ENCODE measurements at places on chromosomes 12 and 14.

- DNase-seq, result no peak
Measured at GRCh38 chr14:51824191-51824590, 36.2 kb upstream of the GNG2 start.

GRCh38 chr12:128818065-128819022, 5.4 kb downstream of the SLC15A4 start:
- DNase-seq, result no peak

DNA sequence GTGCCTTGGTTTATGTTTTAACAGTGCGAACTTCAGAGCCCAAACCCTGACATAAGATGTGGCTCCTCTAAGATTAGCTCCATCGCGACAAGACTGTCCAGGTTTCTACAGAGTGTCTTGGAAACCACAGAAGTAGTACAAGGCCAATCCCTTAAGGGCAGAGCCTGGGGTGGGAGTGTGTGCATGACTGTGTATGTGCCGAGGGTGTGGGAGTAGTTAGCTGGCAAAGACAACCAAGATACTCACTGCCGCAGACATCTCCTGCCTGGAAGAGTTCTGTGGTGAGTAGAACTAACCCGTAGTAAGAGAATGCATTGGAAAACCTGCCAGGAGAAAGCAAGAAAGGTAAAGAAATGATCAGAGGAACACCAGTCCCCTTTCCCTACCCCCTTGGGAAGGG, 54.1 kb downstream of the DAO start:
- no peak for DNase-seq

- DNase-seq, result peak; percentile 94
Measured at GRCh38 chr14:97458661-97459579, 661.7 kb downstream of the VRK1 start.

DNA sequence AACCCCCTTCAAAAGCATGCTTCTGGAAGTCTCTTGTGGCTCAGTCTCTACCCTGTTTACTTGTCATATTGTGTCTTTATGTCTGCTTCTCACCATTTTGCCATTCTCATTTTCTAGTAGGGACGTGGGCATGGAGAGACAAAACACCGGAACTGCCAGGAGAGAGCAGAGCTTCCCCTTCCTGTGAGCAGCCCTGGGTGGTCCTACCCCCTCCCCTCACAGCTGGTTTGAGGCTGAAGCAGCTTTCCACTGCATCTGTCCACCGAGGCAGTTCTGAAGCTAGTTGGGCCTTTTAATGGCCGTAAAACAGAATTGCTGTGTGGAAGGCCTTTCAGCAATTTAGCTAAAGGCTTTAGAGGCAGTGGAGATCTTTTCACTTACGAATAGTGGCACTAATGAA, 77.0 kb downstream of the PELI2 start:
- DNase-seq, result no peak

DNA sequence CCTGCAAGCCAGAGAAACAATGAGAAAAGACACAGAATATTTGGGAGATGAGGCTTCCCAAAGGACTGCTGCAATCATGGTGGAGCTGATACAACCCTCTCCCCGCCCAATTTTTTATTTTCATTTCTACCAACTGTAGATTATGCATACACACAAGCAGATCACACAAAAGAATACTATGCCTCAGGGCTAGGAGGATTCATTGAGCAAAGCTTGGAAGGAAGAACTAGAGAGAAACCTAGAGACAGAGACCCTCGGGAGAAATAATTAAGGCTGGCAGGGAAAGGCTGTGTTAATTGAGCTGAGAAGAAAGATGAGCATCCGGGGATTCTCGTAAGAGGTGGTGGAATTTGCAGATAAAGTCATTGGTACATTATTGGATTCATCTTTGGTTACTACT, 9.9 kb upstream of the WNT5B start:
- no peak for DNase-seq

DNA sequence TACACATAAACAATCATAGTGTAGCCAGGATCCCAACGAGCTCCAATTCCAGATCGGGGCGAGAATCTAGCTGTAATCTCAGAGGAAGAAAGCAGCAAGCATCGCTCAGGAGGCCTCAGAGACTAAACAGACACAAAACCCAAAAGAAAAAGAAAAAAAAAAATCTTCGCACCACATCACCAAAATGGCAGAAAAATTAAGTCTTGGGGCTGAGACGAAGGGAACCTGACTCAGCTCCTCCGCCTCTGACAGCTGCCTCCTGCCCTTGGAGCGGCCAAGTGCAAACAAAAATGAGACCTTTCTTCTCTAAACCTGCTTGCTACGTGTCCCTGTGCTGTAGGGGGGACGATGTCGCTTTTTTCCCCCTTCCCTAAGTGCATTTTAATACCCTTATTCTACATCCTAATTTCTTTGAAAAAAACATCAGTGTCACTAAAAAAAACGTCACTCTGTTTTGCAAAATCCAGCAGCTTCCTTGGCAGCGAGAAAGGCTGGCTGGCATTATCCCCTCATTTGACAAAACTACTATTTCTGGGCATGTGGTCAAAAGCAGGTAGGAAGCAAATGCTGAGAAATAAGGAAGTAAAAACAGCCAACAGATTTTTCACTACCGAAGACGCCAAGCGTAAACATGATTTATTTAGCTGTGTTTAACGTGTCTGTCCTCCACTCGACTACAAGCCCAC, 30.5 kb downstream of the BCL11B start:
- no peak for DNase-seq

GRCh38 chr12:95942101-95942523, 302 bp downstream of the CCDC38 start:
- peak; percentile 25 for DNase-seq

DNA sequence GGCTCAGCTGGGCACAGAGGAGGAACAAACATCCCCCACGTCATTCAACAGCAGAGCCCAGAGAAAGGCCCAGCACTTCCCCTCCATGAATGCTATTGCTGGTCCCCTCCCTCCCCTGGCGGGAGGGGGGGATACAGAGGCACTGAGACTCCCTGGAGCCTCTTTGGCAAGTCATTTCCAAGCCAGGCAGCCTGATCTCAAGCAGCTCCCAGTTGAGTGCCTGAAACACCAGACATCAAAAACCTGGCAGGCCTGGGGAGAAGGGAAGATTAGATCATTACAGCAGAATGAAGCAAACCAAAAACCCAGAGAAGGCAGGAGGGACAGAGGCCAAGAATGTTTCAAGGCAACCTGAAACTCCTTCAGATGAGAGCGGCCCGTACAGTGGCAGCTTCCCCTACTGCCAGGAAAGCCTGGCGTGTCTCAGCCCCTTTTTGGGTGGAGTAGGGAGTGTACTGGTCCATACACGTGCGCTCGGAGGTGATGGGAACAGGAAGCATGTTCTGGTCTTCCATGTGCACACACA, 92.1 kb downstream of the LRRC74A start:
- peak; percentile 99 for DNase-seq

Measured in DMS79 treated with DMSO at 0.1 percent for 48 hours (cell line).